ENCODE measurements at places on chromosomes 3 and 15. TPM values are rescaled to one million over a fixed set of nuclear protein-coding genes. Genes with fewer than 3 reads are reported as not detected.

Gene ADCY5
- not detected for total RNA-seq

Gene SEMA7A
- total RNA-seq, result 3.2 TPM

Gene ARL6IP5
- 109 TPM for total RNA-seq

Gene IL16
- total RNA-seq, result under 0.01 TPM

Gene CLDN16
- total RNA-seq, result under 0.01 TPM

Gene CCDC51
- 20.1 TPM for total RNA-seq

Gene CD200R1
- not detected for total RNA-seq

Gene APOD
- total RNA-seq, result 1.3 TPM

Gene LTF
- not detected for total RNA-seq

Gene PEX5L
- total RNA-seq, result under 0.01 TPM

Gene GLDN
- under 0.01 TPM for total RNA-seq

Gene C3orf20
- total RNA-seq, result not detected

Gene SUSD5
- 5.2 TPM for total RNA-seq

All from epithelial cell of umbilical artery (primary cell).